GM13977 (cell line): ENCODE measurements at places on chromosomes 4 and X.

- peak; percentile 13 for DNase-seq
Measured at GRCh38 chr4:120749445-120750151, 172.9 kb downstream of the PRDM5 start.

DNA sequence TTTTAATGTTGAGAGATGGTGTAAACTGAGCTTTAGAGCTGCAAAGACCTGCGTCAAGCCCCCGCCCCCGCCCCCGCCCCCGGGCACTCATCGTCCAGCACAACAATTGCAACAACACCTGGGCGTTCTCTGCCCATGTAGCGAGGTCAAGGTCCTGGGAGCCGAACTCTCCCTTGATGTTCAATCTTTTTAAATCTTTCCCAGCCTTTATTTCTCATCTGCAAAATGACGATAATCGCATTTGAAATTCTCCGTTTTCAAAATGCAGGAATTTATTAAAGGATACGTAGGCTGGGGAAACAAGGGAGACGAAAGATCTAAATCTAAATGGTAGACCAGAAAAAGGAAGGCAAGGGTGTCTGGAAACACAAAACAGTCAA is 648 bp upstream of the MSMO1 start:
- DNase-seq, result peak; percentile 35

DNA sequence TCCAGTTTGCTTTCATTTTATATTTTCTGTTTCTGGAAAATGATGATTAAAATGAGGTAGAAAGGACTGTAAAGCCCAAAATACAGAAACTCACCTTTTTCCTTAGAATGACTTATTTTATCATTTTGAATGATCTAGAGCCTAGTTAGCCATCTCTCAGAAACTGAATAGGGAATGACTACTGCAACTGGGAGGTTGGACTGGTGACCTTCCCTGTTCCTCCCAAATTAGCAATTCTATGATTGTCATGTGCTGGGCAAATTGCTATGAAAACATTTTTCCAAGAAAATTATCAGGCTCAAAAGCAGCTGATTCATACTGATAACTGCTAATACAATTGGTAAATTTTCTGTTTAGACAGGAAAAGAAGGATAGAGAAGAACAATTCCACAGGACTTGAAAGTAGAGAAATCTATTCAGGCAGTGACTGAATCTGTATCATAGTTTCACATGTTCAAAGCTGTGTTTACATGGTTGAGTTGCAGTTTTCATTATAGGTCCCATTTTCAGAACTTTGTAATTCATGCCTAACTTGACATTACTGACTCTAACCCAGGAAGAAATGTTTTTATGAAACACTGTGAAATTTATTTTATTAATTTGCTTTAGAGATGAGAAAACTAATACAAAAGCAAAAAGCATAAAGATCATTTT is 43.4 kb upstream of the SEC24B start:
- DNase-seq, result no peak

GRCh38 chr4:78032446-78032845 is 24.7 kb upstream of the FRAS1 start:
- DNase-seq, result no peak

DNA sequence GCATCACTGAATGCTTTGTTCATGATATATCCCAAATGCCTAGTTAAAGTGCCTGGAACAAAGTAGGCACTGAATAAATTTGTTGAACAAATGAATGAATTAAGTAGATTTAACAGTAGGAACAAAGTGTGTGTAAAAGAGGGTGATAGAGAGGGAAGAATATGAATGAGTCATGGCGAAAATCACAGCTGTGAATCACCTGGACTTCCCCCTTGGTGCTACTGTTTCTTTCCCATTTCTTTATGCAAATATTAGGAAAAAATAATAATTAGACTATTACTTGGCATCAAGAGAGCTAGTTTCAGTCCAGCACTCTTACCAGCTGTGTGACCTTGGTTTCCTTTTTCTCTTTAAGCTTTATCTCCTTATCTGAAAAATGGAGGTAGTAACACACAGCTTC is 9.2 kb downstream of the SPIN3 start:
- DNase-seq, result no peak

- DNase-seq, result no peak
Measured at GRCh38 chrX:39477762-39478120, 620.0 kb downstream of the BCOR start.

DNA sequence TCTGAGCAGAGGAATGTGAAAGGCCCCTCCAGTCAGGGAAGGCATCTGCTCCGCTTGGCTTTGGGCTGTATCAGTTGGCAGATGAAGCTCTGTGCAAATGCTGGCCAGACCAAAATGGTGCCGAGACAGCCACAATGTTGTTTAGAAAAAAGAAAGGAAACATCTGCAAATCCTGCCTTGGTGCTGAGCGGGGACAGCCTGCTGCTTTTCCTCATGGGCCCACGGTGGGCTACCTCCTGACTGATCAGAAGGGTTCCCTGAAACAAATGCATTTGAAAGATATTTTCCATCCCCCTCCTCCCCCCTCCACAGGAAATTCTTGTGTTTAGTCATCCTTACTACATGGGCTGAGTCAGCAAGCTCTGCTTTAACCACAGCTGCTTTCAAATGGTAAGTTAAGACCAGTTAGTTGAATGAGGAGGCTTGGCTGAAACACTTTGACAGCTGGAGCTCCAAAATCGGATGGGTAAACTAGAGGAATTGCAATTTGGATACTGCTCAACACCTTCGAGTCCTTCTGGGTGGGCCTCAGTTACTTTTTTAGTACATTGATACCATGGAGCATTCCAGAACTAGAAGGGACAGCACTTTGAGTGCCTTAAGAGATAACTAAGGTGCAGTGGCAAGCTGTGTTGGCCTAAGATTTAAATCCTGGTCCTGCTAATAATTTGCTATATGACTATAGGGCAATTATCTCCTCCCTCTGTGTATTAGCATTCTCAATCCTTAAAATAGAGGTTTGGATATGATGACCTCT is 36.0 kb downstream of the PLAC1 start:
- peak; percentile 25 for DNase-seq

DNA sequence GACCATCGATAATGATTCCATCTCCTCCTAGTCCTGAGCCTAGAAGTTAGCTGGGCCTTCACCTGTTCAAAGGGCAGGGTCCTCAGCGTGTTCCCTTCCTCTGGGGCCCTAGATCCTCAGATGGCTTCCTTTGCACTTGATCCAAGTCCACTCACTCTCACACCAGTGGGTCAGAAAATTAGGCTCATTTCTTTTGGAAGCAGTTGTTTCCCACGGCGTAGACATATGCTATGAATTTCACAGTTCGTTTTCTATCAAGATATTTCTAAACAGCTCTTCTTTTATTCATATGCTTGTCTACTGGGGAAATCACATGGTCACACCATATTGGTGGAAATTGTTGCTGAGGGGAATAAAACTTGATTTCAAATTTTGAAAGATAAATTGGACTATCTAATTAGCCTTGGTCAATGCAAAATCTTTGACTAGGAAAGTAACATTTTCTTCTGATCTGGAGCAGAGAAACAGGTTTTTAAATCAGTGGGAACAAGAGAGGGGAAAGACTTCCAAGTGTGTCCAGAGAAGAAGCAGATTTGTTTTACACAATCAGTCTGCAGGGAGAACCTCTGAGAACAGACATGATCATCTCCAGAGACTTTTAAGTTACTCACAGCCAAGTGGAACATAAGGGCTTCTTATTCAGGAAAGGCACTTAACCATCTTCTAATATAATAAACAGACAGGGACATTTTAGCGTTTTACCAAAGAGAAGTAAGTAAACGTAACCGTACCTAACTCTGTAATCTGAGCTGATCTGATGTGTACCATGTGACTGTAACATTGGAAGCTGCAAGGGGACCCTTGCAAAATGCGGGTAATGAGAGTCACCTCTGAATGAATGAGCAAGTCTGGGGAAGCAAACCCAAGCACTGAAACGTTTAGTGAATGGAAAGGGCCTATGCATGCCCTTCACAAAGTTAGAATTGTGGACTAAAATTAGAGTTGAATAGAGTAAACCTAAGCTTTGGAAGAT is 455.7 kb upstream of the FAT1 start:
- no peak for DNase-seq

GRCh38 chrX:68894513-68895340 is 65.9 kb downstream of the EFNB1 start:
- DNase-seq, result no peak

- peak; percentile 23 for DNase-seq
Measured at GRCh38 chr4:104719539-104720230, 225.0 kb upstream of the CXXC4 start.

GRCh38 chr4:151689211-151689991 is 71.4 kb downstream of the GATB start:
- DNase-seq, result no peak

DNA sequence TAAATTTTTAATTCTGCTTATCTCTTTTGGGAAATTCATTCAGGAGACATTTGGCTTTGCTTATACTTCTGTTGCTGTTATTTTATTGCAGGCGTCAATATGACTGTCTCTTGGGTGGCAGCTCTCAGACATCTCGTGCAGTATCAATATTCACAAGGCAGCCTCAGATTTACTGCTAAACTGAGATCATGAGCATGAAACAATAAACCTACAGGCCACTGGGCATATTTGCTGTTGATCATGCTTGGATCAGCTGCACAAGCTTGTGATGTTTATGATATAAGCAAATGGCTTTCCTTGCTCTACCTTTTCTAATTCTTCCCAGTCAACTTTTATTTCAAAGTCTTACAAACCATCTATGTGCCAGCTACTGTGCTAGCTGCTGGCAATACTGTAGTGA is 39.2 kb downstream of the TSPAN5 start:
- no peak for DNase-seq

- no peak for DNase-seq
Measured at GRCh38 chr4:153528705-153529485, 62.7 kb downstream of the TMEM131L start.

DNA sequence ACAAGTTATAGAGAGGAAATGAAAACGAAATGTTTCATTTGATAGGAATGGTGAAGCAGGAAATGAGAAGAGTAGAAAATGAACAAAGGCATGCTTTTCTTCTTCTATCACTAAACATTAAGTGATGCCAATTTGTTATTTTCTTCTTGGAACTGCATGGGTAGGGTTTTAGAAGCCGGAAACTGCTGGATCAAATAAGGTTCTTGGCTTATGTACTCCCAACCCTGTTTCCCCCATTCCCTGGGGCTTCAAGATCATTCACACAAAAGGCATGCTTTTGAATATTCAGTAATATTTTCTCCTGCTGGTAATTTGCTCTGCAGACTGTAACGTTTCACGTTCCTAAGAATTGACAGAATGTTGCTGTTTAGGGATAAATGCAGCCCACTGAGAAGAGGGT is 224.1 kb downstream of the NLGN4X start:
- DNase-seq, result no peak

- DNase-seq, result no peak
Measured at GRCh38 chr4:2400841-2401609, 17.4 kb downstream of the ZFYVE28 start.

- DNase-seq, result no peak
Measured at GRCh38 chr4:186172546-186172945, 18.8 kb upstream of the CYP4V2 start.

GRCh38 chr4:81389720-81390119 is 82.0 kb downstream of the RASGEF1B start:
- DNase-seq, result no peak

- no peak for DNase-seq
Measured at GRCh38 chr4:26424153-26424552, 66.1 kb downstream of the CCKAR start.

DNA sequence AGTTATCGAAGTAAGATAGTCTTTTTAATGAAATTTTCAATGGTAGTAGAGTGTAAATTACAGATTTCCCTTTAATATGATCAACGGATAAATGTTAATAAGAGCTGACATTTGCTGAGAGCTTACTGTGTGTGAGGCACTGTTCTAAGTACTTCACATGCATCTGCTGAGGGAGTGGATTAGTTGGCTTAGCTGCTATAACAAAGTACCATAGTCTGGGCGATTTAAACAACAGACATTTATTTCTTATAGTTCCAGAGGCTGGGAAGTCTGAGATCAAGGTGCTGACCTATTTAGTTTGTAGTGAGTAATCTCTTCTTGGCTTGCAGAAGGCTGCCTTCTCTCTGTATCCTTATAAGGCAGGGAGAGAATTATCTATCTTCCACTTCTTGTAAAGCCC is 174.3 kb downstream of the CEP135 start:
- DNase-seq, result no peak

DNA sequence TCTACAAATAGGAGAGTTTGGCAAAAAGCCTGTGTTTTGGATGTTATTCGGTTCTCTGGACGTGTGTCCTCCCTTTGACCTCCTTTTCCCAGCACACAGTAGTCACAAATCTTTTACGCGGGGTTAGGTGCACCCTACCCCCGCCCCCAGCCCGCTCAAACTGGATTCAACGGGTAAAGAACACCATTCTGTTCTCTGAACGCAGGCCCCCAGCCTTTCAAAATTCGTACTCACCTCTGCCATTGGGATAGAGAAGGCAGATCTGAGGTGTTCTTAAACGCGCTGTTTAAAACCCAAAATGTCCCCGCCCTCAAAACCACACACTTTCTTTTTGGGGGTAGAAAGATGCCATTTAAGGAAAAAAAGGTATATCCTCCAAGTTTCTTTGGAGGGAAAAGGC is 2.7 kb downstream of the LEF1 start:
- DNase-seq, result no peak

- no peak for DNase-seq
Measured at GRCh38 chr4:150106886-150107285, 28.6 kb downstream of the DCLK2 start.

- DNase-seq, result no peak
Measured at GRCh38 chr4:47641755-47642154, 156.7 kb downstream of the ATP10D start.

- no peak for DNase-seq
Measured at GRCh38 chr4:90126805-90127204, 389 bp upstream of the CCSER1 start.

DNA sequence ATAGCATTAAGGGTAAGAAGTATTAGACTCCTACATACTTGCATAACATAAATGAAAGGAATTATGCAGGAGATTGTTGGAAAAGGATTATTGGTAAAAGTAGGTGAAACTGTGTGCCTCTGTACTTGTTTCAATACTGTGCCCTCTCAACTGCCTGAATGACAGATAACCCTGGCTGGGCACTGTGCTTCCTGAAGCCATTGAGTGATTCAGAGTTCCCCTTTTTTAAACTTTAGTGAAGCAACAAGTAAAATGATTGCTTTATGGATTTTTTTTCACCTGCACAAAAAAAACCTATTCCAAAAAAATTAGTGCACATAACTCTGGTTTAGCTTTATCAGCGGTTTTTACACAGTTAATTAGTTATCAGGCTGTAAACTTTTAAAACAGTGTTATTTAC is 204.8 kb downstream of the TRAM1L1 start:
- no peak for DNase-seq

DNA sequence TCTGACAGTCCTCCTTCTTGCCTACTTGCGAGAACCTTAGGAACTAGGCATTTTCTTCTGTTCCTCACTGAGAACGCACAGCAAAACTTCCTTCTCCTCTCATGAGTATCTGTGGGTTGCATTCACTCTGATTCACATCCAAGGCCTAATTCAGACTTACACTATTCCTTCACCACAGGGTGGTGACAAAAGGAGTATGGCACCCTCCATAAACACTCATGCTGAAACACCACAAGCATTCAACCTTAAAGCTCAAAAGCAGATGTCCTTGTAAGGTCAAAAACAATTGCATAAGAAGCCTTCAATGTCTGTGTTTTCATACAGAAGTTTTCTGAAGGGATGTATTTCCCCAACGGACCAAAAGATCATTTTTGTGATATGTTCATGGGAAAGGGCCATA is 147.3 kb downstream of the CORIN start:
- no peak for DNase-seq

- DNase-seq, result no peak
Measured at GRCh38 chr4:90071289-90072235, 55.6 kb upstream of the CCSER1 start.
